ENCODE measurements at places on chromosomes 6 and 20.

GRCh38 chr6:80331522-80331921 is 225.1 kb downstream of the BCKDHB start:
- DNase-seq = no peak

DNA sequence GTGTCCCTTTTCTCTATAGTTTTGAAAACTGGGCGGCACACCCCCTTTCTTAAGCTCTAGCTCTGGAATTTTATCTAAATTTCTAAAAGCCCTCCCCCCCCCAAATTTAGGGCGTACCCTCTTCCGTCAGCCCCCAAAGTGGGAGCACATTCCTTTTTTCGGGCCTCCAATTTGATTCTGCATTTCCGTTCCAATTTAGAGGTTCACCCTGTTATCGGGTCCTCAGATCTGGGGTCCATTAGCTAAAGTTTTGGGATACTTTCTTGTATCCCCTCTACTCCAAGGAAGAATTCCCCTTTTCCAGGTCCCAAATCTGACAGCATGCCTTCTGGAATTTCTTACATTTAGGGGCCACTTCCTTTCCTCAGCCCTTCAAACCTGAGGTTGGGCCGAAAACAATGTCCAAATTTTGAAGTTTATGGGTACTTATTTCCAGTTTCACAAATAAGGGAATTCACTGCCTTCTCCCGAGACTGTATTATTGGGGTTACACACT is 796 bp downstream of the PHF20 start:
- no peak for DNase-seq

DNA sequence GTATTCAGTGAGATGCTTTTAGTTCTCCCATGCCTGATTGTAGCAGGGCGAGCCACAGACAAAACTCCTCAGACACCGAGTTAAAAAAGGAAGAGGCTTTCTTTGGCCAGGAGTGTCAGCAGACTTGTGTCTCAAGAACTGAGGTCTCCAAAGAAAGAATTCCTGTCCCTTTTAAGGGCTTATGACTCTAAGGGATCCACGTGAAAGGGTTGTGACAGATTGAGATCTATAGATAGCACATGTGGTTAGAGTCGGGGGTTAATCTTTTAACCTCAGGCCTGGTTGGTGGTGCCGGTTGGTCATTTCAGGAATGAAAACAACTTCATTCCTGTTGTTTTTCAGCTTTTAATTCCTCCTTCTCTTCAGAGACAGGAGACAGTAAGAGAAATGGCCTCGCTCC is 168.8 kb upstream of the GRIK2 start:
- DNase-seq = no peak

DNA sequence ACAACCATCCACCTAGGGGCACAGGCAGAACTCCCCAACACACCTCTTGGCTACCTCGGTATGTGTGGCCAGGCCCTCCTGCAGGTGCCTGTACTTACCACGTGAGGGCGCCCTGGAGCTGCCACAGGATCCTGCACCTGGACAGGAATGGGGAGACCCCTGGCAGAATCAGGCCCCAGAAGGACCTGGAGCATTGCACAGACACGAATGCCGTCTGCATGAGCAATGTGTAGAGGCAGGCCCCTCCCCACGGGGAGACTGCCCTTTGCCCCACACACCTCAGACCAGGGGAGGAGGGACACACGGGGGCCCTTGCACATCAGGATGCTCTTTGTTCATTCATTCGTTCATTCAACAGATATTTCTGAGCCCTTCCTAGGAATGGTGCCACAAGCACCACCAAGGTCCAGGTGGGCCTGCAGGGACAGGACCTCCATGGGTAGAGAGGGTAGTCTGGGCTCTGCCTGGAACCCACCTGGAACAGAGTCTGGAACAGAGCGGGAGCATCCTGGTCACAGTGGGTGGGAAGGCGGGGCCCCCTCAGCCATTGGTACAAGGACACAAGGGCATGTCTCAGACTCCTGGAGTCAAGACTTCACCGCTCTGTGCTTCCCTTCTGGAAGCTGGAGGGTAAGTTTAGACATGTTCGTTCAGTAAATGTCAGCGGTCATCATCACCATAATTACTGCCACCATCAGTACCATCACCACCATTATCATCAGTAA is 32.3 kb downstream of the YTHDF1 start:
- DNase-seq = no peak

DNA sequence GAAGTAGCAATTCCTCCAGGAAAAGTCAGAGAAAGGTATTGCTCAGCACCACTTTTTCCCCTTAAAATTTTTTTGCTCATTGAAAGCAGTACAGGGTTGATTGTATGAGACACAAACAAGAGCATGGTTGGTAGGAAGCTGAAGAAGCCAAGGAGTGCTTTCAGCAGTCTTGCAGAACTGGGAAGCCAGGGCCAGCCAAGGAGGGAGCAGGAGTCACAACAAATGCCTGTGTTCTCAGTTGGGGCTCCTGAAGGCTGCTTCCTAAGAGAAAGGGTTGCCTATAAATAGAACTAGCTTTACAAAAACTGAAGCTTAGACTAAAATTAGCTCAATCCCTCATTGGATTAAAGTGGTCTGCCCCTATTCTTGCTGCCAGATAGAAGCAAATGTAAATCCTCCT is 3.3 kb upstream of the THEMIS start:
- DNase-seq = no peak

DNA sequence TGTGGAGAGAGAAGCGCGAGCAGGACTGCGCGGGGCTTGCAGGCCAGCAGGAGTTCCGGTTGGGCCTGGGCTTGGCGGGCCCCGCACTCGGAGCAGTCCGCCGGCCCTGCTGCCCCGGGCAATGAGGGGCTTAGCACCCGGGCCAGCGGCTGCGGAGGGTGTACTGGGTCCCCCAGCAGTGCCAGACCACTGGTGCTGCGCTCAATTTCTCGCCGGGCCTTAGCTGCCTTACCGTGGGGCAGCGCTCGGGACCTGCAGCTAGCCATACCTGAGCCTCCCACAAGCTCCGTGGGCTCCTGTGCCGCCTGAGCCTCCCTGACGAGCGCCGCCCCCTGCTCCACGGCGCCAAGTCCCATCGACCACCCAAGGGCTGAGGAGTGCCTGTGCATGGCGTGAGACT is 89.0 kb upstream of the MBOAT1 start:
- no peak for DNase-seq

DNA sequence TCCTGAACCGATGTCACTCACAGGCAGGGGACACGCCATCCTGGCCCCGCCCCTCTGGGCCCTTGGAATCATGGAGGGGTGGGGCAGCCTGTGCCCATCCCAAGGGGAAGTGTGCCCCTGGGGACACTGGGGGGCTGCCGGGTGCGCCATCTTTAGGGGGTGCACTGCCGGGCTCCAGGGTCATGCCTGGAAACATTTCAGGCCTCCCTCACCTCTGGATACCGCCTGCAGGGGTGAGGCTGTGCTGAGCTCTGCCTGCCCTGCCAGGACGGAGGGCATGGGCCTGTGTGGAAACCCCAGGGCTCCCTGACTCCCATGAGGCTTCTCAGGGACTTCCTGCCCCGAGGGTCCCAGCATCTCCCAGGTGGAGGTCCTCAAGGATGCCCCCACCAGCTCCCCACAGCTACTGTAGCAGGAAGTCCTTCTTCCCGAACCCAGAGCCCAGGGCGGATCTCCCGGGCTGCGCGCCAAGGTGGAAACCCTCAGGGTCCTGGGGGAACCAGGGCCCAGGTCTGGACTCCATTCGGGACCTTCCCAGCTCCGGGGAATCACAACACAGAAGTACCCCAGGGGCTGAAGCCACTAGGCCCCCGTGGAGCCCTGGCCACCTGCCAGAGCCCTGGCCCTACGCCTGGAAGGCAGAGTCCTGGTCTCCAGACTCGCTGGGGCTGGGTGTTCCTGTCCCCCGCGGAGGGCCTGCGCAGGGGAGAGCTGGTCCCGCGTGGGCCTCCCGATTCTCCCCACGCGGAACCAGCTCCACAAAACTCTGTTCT is 15.6 kb downstream of the CHRNA4 start:
- peak; percentile 11 for DNase-seq

DNA sequence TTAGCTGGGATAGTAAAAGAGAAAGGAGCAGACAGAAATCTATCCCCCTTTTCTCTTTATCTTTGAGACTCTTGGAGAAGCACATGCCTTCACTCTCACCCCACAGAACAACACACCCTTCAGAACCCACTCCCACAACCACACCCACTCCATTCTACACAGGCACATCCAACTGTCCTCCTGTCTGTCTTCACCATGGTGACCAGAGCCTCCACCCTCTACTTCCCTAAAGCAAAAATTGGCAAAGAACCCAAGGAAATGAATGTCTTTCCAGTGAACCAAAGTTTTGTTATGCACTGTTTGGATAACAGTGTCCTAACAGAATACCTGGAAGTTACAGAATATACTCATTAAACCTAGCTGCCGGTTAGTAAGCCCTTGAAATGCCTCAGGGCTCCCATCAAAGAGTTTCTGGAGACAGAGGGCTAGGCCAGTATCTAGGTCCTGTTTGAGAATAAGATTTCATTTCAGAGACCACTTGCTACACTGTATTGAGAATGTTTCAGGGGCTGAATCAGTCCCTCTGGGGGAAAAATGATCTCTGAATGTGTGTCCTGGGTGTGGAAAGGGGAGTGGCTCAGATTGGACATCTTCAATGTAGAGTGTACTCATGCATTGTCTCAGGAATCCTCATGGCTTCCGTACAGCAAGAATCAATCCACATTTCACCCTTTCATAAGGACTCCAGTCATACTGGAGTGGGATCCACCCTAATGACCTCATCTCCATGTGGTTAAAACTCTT is 101.1 kb downstream of the LY86 start:
- DNase-seq = no peak

GRCh38 chr20:20903773-20904500 is 191.5 kb upstream of the RALGAPA2 start:
- no peak for DNase-seq

DNA sequence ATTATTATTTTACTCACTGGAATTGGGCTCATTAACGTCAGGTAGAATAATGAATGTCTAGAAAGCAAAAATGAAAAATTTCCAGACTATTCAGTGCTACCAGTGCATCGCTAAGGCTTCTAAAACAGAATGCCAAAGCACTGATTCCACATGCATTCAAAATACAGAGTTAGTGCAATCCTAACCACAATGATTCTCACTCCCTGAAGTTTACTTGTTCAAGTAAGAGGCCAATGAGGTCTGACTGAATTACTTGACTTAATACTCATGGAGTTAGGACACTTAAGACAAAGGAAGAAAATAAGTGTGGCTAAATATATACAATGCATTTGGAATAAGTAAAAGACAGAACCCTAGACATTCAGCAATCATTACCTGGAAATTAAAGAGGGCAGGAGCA is 220.5 kb downstream of the PKHD1 start:
- no peak for DNase-seq

Data from pons (tissue), 1 donor.